Mesothelial cell of epicardium (in vitro differentiated cells): ENCODE measurements at places on chromosomes 6 and 20. TPM values are rescaled to one million over a fixed set of nuclear protein-coding genes. Genes with fewer than 3 reads are reported as not detected.

DNA sequence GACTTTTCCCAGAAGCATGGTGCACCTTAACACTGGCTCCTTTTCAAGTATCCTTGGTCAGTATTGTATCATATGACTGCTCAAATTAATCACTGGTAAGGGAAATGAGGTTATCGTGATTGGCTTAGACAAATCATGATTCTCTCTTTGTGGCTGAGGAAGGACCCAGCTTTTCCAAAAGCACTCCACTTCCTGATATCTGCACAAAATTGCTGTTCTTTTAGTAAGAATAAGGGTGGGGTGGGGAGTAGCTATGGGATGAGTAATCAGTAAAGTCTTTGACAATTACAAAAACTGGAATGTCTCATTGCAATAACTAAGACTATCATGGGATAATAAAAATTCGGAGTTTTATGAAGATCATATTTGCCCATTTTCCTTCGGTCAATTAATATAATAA lies 9.0 kb upstream of the RIPPLY2 start:
- no peaks in the 10 kb centered on the region for H3K4me1 ChIP-seq
- peaks cover 22% of the 10 kb centered on the region for H3K27me3 ChIP-seq
- H3K27ac ChIP-seq: no peak overlapping the region
- H3K36me3 ChIP-seq: no peaks in the 10 kb centered on the region

DNA sequence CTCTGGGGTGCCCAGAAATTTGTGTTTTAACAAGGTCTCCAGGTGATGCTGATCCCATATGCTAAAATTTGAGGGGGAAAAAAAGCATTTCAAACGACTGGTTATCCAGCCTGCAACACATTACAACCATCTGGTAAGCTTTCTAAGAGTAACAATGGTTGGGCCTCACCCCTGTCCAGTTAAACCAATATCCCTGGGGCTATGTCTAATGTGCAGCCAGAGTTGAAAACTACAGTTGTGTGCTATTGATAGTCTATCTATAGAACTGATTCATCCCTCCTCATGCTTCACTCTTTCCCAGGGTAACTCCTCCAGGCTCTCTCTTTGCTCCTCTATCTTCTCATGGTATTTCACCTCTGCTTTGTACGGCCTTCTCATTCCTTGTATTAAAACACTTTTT lies 458.3 kb downstream of the MMUT start:
- DNase-seq: no peak
- no peaks in the 10 kb centered on the region for H3K36me3 ChIP-seq
- H3K27me3 ChIP-seq: peaks cover 3% of the 10 kb centered on the region
- peaks cover 2% of the 10 kb centered on the region for H3K4me1 ChIP-seq

- no peak overlapping the region for H3K4me3 ChIP-seq
- peaks cover 10% of the 10 kb centered on the region for H3K4me1 ChIP-seq
- no peaks in the 10 kb centered on the region for H3K27me3 ChIP-seq
- peak overlapping the region; percentile 21 for H3K27ac ChIP-seq
- H3K36me3 ChIP-seq: peaks cover 10% of the 10 kb centered on the region
These were observed 41.3 kb downstream of the DSTN start for GRCh38 chr20:17611290-17611539.

GRCh38 chr20:43736588-43737158 lies 9.9 kb upstream of the GTSF1L start:
- no peaks in the 10 kb centered on the region for H3K36me3 ChIP-seq
- no peaks in the 10 kb centered on the region for H3K4me1 ChIP-seq
- H3K27ac ChIP-seq: no peak overlapping the region
- no peak overlapping the region for H3K4me3 ChIP-seq
- peaks cover 8% of the 10 kb centered on the region for H3K27me3 ChIP-seq

DNA sequence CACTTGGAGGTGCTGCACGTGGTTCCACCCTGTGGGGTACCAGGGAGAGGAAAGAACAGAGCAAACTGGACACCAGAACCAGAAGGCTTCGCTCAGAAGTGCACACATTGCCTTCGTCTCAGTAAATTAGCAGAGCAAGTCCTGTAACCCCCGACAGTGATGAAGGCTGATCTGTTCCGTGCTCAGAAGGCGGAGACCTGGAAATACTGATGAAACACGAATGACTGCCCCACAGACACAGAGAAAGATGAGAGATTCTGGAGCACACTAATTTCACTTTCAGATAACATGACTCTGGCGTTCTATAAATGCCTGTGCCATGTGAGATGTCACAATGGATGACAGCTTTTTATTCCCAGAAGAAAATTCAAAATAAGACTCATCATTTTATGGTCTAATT lies 44.2 kb upstream of the CCR6 start:
- no peak overlapping the region for H3K27ac ChIP-seq
- H3K27me3 ChIP-seq: peaks cover 3% of the 10 kb centered on the region
- no peaks in the 10 kb centered on the region for H3K4me1 ChIP-seq
- DNase-seq: no peak

CDH26 gene
- 0.49 to 0.88 TPM (median 0.71 TPM) in 3 replicates for total RNA-seq

ZBP1 gene
- not detected in 3 replicates for total RNA-seq
